Stimulated activated CD8-positive, alpha-beta memory T cell treated with anti-CD3 and anti-CD28 coated beads, Interleukin-15, amount 100 ng/mL, for 24 hours (primary cell): ENCODE measurements at places on chromosomes 5 and 9.

DNA sequence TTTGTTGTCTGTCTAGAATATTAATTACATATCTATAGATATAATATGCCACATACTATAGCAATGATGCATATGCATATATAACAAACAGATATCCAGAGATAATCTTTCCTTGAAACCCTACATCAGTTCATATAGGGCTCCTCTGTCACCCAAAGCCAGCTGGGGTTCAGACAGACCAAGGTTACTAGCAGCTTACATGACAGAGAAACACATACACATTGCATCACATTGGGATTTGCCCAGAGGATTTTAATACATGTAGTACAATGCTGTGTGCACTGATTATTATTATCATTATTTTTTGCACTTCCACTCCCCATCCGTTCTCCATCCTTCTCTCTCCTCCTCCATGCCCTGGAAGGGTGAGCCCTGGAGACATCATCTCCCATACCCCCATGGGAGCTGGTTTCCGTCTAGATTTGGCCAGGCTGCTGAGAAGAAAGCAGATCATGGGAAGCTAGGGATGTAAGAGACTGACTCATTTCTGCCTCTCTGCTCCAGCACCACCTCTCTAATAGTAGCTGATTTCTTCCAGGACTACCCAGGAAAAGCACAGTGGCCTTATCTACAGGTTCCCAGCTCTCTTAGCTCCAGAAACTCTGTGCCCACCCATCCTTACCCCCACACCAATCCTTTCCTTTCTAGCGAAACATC lies 23.3 kb downstream of the FST start:
- no peak for DNase-seq

- no peak for DNase-seq
Observed at GRCh38 chr5:110951373-110951791, 120.1 kb upstream of the TSLP start.

DNA sequence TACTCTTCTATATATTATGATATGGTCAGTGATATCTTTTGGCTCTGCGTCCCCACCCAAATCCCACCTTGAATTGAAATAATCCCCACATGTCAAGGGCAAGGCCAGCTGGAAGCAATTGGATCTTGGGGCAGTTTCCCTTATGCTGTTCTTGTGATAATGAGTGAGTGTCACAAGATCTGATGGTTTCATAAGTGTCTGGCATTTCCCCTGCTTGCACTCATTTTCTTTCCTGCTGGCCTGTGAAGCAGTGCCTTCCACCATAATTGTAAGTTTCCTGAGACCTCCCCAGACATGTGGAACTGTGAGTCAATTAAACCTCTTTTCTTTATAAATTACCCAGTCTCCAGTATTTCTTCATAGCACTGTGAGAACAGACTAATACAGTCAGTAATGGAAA lies 45.0 kb upstream of the TNC start:
- DNase-seq = no peak

DNA sequence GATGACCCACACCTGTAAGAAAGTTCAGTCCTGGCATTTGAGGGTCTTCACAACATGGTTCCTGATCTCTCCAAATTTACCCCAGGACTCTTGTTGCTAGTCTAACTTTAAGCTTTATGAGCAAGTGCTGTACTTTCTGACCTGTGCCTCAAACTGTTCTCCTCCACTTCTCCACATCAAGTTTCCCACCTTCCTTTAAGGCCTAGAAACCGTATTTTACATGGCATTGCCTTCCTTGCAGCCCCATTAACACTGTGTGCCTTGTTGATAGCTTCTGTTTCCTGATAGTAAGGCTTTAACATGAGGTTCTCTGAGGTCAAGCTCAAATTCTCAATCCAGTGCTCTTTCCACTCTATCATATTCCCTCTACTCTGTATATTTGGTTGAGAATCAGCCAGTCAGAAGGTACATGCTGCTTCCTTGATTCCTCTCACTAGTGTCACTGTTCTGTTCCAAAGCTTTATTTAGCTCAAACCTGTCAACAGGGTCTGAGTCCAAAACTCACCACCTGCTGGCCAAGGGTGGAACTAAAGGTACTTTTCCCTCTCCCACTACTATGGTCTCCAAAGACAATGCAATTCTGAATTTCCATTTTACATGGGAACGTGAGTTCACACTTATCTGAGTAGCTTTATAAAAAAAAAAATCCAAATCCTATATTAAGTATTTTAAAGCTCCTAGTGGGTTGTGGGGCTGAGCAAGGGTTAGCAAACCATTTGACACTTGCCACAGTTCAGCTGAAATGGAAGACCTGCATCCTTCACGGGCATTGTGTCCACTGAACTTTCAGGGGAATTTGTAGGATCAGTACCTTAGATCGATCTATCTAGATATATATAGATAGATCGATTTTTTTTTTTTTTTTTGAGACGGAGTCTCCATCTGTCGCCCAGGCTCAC lies 21.1 kb downstream of the VCP start:
- no peak for DNase-seq

- DNase-seq = no peak
Observed at GRCh38 chr5:5658889-5659465, 236.5 kb downstream of the ICE1 start.

GRCh38 chr5:1314564-1314982 lies 19.7 kb upstream of the TERT start:
- no peak for DNase-seq

DNA sequence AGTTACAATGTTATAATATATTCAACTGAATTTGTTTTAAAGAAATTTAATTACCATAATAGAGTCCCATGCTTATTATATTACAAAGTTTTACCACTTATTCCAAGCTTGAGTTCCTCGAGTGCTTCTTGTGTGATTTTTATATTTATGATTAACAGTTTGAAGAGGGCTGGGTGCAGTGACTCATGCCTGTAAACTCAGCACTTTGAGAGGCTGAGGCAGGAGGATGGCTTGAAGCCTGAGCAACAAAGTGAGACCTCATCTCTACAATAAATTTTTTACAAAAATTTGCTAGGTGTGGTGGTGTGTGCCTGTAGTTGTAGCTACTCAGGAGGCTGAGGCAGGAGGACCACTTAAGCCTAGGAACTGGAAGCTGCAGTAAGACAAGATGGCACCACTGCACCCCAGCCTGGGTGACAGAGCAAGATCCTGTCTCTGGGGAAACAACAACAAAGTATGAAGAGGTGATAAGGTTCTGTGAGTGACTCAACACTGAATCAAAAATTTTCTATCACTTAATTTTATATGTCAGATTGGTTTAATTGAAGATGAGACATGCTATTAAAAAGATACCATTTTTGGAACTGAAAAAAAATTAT lies 9.2 kb downstream of the POC5 start:
- no peak for DNase-seq

DNA sequence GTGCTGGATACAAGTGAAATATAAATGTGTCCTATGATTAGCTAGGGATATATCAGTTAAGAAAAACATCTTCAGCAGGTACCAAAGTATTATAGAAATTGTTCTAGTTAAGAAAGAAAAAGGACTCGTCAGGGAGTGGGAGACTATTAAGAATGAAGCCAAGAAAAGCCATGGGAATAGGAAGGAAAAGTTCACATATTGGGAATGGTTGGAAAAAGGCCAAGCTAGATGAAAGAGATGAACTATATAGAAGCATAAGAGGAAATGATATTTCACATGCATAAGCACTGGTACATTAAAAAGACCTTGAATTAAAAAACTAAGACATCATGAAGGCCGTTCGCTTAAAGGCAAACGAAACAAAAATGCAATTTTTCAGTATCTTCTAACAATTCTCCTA lies 237.7 kb downstream of the ADAMTS6 start:
- DNase-seq = no peak

- DNase-seq = no peak
Observed at GRCh38 chr9:87685441-87685840, 40.5 kb upstream of the CTSL start.

DNA sequence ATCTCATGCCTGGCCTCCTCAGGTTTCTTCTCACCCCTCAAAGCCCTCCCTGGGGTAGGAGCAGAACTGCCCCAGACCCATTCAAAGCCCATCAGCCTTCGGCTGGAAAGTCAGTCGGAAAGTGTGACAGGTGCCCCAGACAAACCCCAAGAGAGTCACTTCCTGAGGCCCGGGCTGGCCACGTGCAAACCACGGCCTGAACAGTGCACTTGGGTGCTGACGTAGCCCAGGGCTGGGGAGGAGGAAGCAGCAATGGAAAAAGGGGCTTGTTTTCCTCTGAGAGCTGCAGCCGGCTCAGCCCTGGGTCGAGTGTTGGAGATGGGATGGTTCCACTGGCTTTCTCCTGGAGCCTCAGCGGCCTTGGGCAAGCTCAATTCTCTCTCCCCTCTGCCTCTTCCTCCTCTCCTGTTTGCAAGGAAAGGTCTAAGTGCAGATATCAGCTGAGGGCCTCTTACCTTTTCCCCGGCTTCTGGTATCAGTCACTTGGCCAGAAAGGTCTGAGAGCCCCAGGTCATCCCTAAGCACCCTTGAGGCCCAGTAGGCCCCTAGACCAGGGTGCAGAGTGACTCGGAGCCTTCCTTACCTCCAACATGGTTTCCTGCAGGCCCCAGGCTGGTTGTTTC lies 5.9 kb upstream of the EGR1 start:
- peak; percentile 63 for DNase-seq

- DNase-seq = no peak
Observed at GRCh38 chr9:73736270-73736669, 584.6 kb downstream of the ANXA1 start.
